Stimulated activated CD8-positive, alpha-beta memory T cell treated with anti-CD3 and anti-CD28 coated beads, Interleukin-7, amount 100 ng/mL, for 24 hours (primary cell): ENCODE measurements at places on chromosomes 12 and 14.

- no peak for DNase-seq
Observed at GRCh38 chr12:4270831-4271716, 2.5 kb upstream of the CCND2 start.

GRCh38 chr14:74663884-74664283, 49.0 kb downstream of the AREL1 start:
- DNase-seq = no peak

DNA sequence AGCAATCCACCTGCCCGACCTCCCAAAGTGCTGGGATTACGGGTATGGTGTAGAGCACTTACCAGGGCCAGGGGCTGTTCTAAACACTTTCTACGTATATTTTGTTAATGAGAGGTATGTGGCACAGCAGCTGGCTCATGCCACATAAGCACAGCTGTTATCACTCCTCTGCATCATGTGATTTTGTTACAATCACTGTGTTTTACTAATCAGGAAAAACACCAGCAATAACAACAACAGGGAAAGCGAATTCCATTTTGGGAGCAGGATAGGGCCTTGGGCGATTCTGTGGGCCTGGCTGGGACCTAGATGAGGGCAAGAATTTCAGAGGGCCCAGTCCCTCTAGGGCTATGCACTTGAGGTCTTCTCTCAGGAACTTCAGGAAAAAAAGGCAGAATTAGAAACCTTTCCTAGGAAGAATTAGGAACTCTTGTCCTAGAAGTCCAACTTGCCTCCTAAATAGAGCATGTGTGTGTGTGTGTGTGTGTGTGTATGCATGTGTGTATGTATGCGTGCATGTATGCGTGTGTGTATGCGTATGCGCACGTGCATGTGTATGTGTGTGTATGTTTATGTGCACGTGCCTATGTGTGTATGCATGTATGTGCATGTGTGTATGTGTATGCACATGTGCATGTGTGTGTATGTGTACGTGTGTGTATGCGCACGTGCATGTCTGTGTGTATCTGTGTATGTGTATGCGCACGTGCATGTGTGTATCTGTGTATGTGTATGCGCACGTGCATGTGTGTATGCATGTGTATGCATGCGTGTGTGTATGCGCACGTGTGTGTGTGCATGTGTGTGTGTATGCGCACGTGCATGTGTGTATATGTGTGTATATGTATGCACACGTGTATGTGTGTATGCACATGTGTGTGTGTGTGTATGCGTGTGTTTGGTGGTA, 41.8 kb upstream of the CORO1C start:
- no peak for DNase-seq

DNA sequence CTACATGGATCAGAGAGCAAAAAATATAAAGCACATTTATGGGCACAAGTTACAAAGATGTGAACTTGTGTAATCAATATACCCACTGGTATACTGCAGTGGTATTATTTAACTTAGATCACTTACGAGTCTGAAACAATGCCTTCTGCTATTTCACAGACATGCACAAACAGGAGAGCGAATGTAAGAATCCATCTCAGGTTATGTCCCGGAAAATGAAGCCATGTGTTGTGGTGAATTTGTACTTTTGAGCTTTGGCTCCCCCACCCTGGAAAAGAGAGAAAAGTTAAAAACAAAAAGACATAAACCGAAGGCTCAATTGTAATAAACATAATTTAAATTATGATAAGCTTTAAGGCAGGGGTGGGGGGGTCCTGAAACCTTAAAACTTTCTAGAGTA, 7.6 kb downstream of the ABCC9 start:
- no peak for DNase-seq

GRCh38 chr12:104064842-104065427, 604 bp downstream of the HCFC2 start:
- no peak for DNase-seq

DNA sequence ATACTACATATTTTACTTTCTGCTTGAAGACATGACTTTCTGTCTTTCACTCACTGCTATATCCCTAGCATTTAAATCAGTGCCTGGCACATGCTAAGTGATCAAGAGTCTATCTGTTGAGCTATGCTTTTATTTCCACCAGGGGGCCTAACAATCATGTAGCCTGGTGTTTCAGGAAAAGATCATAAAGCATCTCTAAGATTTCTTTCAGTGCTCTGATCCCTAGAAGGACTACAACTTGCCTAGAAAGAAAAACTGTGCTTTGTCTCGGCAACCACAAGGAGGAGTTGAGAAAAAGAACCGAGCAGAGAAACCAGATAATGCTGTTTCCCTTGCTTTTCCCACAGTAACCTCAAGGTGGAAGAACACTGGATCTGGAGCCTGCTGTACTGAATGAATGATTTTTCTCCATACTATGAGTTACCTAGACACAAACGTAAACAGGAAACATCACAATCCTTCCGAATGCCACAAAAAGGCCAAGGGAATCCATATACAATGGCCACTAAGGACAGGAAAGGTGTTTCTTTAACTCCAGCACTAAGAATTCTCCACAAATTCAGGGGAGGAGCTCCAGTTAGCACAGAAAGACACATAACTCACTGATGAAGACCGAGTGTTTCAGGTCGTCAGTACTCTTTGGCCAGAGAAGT, 1.2 kb downstream of the CRY1 start:
- DNase-seq = no peak

GRCh38 chr12:127559349-127560040, 707.5 kb upstream of the TMEM132C start:
- DNase-seq = peak; percentile 28

DNA sequence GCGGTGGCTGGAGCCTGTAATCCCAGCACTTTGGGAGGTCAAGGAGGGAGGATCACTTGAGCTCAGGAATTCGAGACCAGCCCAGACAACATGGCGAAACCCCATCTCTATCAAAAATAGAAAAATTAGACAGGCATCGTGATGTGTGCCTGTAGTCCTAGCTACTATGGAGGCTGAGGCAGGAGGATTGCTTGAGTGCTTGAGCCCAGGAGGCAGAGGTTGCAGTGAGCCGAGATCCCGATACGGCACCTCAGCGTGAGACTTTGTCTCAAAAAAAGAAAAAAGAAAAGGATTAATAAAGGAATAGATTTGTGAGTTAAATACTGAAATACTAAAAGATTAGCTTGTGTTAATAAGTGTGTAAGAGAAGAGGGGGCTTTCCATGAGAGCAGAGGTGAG, 29.4 kb downstream of the RPGRIP1 start:
- DNase-seq = no peak

DNA sequence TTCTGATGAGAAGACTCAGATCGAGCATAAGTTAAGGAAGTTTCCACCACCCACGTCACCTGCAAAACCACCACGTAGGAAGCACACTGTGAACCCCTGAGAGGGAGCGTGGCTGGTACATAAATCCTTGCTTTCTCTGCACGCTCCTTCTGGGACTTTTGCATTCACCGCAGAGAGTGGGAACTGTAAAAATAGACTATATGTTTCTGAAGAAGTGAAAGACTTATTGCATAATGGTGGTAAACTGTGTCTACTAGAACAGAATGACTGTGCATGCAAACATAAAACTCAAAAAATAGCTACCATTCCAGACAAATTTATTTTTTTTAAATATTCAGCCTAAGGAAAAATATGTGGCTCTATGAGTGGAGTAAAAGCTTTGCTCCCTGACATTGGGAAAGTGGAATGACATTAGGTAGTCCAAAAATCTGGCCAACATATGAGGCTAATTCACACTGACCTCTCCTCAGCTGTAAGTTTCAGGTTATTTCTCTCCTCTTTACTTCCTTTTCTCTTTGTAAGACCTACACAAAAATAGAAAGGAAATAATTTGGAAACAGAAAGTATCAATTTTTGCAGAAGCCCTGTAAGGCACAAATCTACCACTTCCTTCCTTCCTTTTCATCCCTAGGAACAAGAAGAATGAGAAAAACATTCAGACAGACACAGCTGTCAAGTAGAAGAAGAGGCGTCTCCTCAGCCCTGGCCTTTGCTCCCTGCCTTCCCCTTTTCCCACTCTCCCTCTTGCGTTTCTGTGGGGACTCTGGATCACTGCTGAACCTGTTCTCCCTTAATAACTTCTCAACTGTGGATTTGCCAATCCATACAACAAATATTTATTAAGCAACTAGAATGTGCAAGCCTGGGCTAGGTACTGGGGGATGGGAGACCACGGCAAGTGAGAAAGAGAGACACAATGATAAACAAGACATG, 264.3 kb upstream of the FOXN3 start:
- DNase-seq = peak; percentile 30

DNA sequence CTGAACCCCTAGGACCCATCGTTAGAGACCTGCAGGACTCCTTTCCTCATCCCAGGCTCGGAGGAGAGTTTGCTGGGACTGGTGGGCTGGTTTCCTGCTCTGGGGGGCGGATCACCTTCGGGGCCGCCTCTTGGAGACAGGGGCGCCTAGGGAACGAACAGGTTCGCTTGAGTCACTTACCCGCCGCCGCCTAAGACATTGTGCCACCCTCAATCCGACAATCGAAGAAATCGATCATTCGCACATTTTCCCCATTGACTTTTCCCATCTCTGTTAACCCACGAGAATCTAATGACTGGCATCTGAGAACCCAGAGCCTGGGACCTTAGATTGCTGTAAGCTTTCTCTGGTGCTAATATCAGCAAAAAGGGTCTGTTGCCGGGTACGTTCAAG, 322 bp downstream of the SLC39A9 start:
- no peak for DNase-seq

- no peak for DNase-seq
Observed at GRCh38 chr12:86249851-86250250, 6.3 kb downstream of the MGAT4C start.

DNA sequence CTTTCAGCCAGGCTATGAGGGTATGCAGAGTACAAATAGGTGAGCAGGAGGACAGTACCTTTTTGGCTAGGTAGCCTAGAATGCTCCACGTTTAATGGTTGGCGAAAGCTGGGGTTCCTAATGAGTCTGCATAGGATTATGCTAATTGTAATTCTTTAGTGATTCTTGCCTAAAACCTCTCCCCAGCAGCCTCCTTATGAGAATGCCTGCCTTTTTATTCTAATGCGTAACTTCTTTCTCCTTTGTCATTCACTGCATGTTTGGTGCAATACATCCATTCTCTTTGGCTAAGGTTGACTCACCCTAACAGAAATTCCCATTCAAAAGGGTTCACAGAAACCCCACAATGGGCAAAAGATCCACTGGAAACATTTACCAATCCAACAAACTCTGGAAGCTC, 752.2 kb downstream of the FSCB start:
- DNase-seq = no peak
